ENCODE measurements at places on chromosomes 2 and 18.

GRCh38 chr2:170518911-170519310, 196.2 kb upstream of the SP5 start:
- DNase-seq, result no peak

- DNase-seq, result no peak
Measured at GRCh38 chr2:105406221-105406620, 7.4 kb upstream of the FHL2 start.

DNA sequence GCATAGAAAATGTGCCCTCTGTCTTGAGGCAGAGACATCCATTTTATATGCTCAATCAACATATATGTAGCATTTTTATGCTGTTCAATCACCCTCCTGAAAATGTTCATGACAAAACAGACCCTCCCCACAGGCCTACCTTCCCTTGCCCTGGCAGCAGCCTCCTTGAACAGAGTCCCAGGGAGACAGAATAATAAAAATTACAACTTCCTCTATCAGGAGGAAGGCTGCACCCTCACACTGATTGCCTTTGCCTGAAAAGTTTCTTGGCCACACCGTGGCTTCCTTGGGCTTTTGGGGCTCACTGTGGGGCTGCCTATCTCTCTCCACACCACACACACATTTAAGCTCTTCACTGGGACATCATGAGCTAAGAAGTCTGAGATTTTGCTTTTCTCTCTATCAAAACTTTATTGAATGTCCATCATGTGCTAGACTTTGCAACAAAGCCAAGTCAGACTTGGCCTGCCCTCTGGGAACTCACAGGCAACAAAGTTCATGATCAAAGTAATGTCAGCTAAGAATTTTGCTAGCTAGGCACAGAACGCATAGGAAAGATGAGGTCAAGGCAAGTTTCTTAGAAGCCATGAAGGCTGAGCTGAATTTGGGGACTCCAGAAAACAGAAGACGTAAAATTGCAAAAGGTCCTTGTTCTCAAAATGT, 101.6 kb downstream of the BCL2L11 start:
- DNase-seq, result no peak

DNA sequence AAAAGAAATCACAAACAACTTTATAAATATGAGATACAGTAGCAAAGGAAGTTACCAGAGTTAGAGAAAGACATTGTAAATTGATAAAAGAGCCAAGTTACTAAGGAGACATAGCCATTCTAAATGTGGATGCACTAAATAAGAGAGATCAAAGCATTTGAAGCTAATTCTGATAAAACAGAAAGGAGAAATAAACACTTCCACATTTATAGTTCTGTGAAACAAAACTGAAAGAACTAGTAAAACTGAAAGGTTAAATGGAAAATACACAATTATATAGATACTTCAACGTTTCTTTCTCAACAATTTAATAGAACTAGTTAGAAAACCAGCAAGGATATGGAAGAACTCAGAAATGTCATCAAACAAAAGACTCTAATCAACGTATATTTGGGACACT, 309.0 kb upstream of the CDH2 start:
- DNase-seq, result no peak

- no peak for DNase-seq
Measured at GRCh38 chr2:119266091-119266589, 42.5 kb downstream of the STEAP3 start.
